ENCODE measurements at places on chromosomes 2 and 18.

GRCh38 chr2:33477473-33478468 lies 1.3 kb downstream of the RASGRP3 start:
- DNase-seq = no peak

GRCh38 chr2:161199912-161200701 lies 39.9 kb downstream of the TANK start:
- DNase-seq = peak; percentile 70

- no peak for DNase-seq
Measured at GRCh38 chr2:8193686-8194615, 487.9 kb upstream of the ID2 start.

GRCh38 chr2:182615036-182615435 lies 101.0 kb upstream of the DNAJC10 start:
- DNase-seq = no peak

- no peak for DNase-seq
Measured at GRCh38 chr2:238289574-238289973, 1.2 kb upstream of the PER2 start.

DNA sequence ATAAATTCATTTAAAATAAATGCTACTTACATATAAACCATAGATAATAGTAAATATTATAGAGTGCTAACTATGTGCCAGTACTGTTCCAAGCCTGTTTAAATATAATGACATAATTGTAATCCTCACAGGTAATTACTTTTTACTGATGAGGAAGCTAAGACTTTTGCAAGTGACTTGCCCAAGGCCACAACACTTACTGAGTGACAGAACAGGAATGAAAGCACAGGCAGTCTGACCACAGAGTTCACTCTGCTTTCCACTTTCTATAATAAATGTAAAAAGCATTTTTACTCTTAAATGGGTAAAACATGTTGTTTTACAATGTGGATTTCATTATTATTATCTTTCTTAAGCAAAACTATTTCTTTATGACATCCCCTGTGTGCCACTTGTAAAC lies 537.8 kb upstream of the SLC39A10 start:
- no peak for DNase-seq

- no peak for DNase-seq
Measured at GRCh38 chr2:175161-175786, 88.6 kb downstream of the SH3YL1 start.

DNA sequence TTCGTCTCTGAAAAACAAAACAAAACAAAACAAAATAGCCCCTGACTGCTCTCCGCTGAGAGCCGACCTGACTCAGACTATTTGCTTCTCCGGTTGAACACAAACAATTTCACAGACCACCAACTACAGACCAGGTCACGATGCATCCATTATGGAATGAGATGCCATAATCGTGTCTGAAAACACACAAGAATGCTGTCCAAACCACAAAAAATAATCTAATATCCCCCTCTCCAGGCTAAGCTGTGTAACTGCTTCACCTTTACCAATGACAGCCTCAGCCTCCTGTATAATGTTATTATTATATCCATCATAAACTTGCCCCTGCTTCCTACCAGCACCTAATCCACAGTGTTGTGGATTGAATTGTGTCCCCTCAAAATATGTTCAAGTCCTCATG lies 114.7 kb downstream of the DNAH6 start:
- DNase-seq = no peak

- DNase-seq = no peak
Measured at GRCh38 chr2:64839844-64840243, 149.4 kb upstream of the SLC1A4 start.

- no peak for DNase-seq
Measured at GRCh38 chr2:157644776-157645175, 16.1 kb upstream of the ACVR1C start.

DNA sequence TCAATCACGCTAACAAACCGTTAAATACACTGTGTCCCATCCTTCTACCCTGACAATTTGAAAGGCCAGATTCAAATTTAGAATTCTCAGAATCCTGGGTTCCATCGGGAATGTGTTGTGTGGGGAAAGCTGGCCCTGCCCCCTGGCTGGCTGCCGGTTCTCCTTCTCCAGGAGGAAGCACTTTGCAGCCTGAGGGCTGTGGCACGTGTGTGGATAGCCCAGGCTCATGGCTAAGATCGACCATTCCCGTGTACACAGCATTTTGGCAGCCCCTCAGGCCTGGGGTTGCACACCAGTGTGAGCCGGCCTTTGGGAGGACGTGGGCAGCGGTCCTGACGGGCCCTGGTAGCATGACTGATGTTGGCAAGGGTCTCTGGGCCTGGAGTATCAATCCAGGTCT lies 51.0 kb upstream of the ROCK2 start:
- no peak for DNase-seq

- no peak for DNase-seq
Measured at GRCh38 chr2:187054501-187055319, 205.7 kb upstream of the ZSWIM2 start.

All from NCI-H446 treated with DMSO at 0.1 percent for 48 hours (cell line).